ENCODE measurements at places on chromosomes 5 and 9. TPM values are rescaled to one million over a fixed set of nuclear protein-coding genes. Genes with fewer than 3 reads are reported as not detected.

RANBP6 gene
- total RNA-seq = 10.1 TPM

GFI1B gene
- not detected for total RNA-seq

SLC36A3 gene
- total RNA-seq = not detected

IL31RA gene
- total RNA-seq = not detected

CDC14B gene
- 15.7 TPM for total RNA-seq

INSL4 gene
- not detected for total RNA-seq

LRRC26 gene
- total RNA-seq = not detected

IRX2 gene
- 3.7 TPM for total RNA-seq

ANKRD34B gene
- total RNA-seq = not detected

FAXDC2 gene
- total RNA-seq = 35.4 TPM

- H3K27ac ChIP-seq = peak overlapping the region; percentile 91
- no peak overlapping the region for H3K4me3 ChIP-seq
- no peaks in the 10 kb centered on the region for H3K36me3 ChIP-seq
Measured at GRCh38 chr9:129162497-129163197, 15.4 kb downstream of the IER5L start.

DNA sequence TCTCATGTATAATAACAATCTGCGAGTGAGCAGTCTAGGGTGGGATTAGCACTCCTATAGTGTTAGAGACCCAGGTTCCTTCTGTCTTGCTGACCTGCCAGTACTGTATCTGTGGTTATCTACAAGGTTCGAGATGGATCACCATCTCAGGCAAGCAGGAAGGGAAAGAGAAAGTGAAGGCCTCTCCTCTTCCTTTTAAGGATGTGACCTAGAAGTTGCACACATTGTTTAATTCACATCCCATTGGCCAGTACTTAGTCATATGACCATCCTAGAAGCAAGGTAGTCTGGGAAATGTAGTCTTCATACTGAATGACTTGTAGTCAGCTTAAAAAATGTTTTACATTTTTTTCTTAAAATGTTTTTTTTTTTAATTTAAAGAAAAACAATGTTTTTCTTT lies 168.6 kb downstream of the CARTPT start:
- H3K27ac ChIP-seq = no peak overlapping the region
- H3K27me3 ChIP-seq = no peaks in the 10 kb centered on the region
- peaks cover 11% of the 10 kb centered on the region for H3K4me1 ChIP-seq
- no peak for DNase-seq

GRCh38 chr9:135253305-135254004 lies 166.0 kb downstream of the OLFM1 start:
- H3K36me3 ChIP-seq = no peaks in the 10 kb centered on the region
- H3K27me3 ChIP-seq = no peaks in the 10 kb centered on the region
- no peak overlapping the region for H3K27ac ChIP-seq
- H3K4me1 ChIP-seq = no peaks in the 10 kb centered on the region
- DNase-seq = no peak

DNA sequence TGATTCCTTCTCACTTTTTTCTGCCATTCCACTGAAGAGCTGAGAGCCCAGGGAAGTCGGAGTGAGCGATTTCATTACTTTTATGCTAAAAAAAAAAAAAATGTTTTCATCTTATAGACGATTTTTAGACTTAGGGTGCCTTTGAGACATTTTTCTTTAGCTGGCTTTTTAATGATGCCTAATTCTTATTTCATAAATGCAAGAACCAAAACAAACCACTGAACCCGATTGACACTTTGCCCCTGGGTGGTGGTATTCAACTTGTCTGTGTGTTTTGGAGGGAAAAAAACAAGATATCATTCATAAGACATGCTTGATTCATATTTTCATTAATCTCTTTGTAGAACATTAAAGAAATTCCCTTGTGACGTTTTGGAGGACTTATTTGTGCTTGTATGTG lies 2.4 kb downstream of the TLE4 start:
- no peaks in the 10 kb centered on the region for H3K36me3 ChIP-seq
- H3K4me1 ChIP-seq = peaks cover 38% of the 10 kb centered on the region
- H3K27ac ChIP-seq = peak overlapping the region; percentile 97
- DNase-seq = no peak
- no peaks in the 10 kb centered on the region for H3K27me3 ChIP-seq
- peak overlapping the region; percentile 95 for H3K4me3 ChIP-seq

- H3K27ac ChIP-seq = no peak overlapping the region
- H3K4me3 ChIP-seq = no peak overlapping the region
- H3K4me1 ChIP-seq = no peaks in the 10 kb centered on the region
- no peak for DNase-seq
- H3K36me3 ChIP-seq = peaks cover 55% of the 10 kb centered on the region
- no peaks in the 10 kb centered on the region for H3K27me3 ChIP-seq
Measured at GRCh38 chr9:93664549-93665120, 88.3 kb downstream of the PHF2 start.

GRCh38 chr5:72488756-72489155 lies 18.5 kb downstream of the ZNF366 start:
- no peak overlapping the region for H3K4me3 ChIP-seq
- H3K27ac ChIP-seq = no peak overlapping the region
- no peak for DNase-seq
- H3K4me1 ChIP-seq = peaks cover 18% of the 10 kb centered on the region
- H3K27me3 ChIP-seq = no peaks in the 10 kb centered on the region

- H3K27me3 ChIP-seq = no peaks in the 10 kb centered on the region
- H3K36me3 ChIP-seq = no peaks in the 10 kb centered on the region
- H3K4me3 ChIP-seq = no peak overlapping the region
- H3K4me1 ChIP-seq = no peaks in the 10 kb centered on the region
Measured at GRCh38 chr5:39121315-39121714, 47.1 kb upstream of the RICTOR start.

- H3K27me3 ChIP-seq = no peaks in the 10 kb centered on the region
- H3K27ac ChIP-seq = no peak overlapping the region
- H3K4me3 ChIP-seq = no peak overlapping the region
- H3K4me1 ChIP-seq = no peaks in the 10 kb centered on the region
- no peaks in the 10 kb centered on the region for H3K36me3 ChIP-seq
- no peak for DNase-seq
Measured at GRCh38 chr5:91244380-91245073, 138.6 kb downstream of the ARRDC3 start.

- no peaks in the 10 kb centered on the region for H3K36me3 ChIP-seq
- no peak for DNase-seq
- no peaks in the 10 kb centered on the region for H3K27me3 ChIP-seq
- H3K4me1 ChIP-seq = no peaks in the 10 kb centered on the region
Measured at GRCh38 chr5:174047472-174048099, 2.1 kb downstream of the NSG2 start.

DNA sequence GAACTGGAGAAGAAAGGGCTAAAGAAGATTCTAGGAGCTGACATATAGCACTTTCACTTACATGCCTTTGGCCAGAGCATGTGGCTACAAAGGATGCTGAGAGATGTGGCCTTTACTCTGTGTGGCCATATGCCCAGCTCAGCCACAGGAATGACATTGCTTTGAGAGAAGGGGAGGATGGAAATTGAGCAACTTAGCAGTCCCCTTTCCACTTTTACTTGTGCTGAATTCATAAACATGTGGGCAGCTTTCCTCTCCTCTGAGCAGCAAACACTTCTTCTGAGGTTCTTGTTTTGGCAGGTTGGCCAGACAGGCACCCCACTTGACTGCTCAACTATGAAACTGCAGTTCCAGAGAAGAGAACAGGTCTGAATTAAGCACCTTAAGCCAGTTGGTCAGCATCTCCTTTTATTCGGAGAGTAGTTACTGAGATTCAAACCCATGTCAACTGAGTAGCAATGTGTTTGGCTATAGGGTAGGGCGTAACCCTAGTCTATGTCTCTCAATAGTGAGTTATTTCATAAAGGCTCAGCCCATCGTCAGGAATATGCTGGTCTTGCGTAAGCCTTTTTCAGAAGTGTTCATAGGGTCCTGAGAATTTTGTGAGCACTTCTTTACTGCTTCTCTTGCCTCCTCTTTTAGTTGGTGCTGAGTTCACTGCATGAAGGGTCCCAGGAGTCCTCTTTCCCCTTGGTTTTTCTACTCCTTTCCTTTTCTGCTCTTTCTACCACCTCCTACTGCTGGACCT lies 134.5 kb downstream of the PALM2AKAP2 start:
- no peak overlapping the region for H3K27ac ChIP-seq
- no peaks in the 10 kb centered on the region for H3K36me3 ChIP-seq
- H3K4me3 ChIP-seq = no peak overlapping the region
- no peaks in the 10 kb centered on the region for H3K27me3 ChIP-seq
- DNase-seq = no peak
- peaks cover 22% of the 10 kb centered on the region for H3K4me1 ChIP-seq

GRCh38 chr5:168332042-168332441 lies 40.6 kb downstream of the WWC1 start:
- no peak for DNase-seq
- H3K27ac ChIP-seq = no peak overlapping the region
- no peaks in the 10 kb centered on the region for H3K4me1 ChIP-seq
- H3K36me3 ChIP-seq = no peaks in the 10 kb centered on the region
- no peaks in the 10 kb centered on the region for H3K27me3 ChIP-seq

- DNase-seq = no peak
- no peak overlapping the region for H3K4me3 ChIP-seq
- H3K27ac ChIP-seq = no peak overlapping the region
- no peaks in the 10 kb centered on the region for H3K36me3 ChIP-seq
- no peaks in the 10 kb centered on the region for H3K27me3 ChIP-seq
- H3K4me1 ChIP-seq = no peaks in the 10 kb centered on the region
Measured at GRCh38 chr9:12595400-12595799, 97.8 kb upstream of the TYRP1 start.

DNA sequence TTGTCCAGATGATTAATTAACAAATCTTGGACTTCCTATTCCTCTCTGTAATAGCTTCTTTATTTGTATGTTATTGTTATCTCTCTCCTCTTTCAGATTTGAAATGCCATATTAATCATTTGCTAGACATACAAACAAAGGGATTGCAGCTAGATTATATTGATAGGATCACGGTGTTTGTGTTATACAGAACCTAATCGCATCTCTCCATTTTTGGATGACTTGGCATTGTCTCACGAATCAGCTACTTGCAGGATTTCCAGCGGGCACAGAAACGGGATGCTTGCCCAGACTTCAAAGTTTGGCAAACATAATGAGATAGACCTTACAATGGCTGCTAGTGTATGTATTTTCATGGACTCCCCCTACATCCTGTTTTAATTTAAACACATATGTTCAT lies 368.1 kb downstream of the TLE4 start:
- no peaks in the 10 kb centered on the region for H3K27me3 ChIP-seq
- H3K4me3 ChIP-seq = no peak overlapping the region
- no peak for DNase-seq
- H3K36me3 ChIP-seq = no peaks in the 10 kb centered on the region
- no peak overlapping the region for H3K27ac ChIP-seq
- H3K4me1 ChIP-seq = no peaks in the 10 kb centered on the region

- peaks cover 61% of the 10 kb centered on the region for H3K4me1 ChIP-seq
- H3K36me3 ChIP-seq = no peaks in the 10 kb centered on the region
- DNase-seq = no peak
- no peaks in the 10 kb centered on the region for H3K27me3 ChIP-seq
- no peak overlapping the region for H3K27ac ChIP-seq
- H3K4me3 ChIP-seq = no peak overlapping the region
Measured at GRCh38 chr5:139575751-139576150, 14.6 kb downstream of the UBE2D2 start.

DNA sequence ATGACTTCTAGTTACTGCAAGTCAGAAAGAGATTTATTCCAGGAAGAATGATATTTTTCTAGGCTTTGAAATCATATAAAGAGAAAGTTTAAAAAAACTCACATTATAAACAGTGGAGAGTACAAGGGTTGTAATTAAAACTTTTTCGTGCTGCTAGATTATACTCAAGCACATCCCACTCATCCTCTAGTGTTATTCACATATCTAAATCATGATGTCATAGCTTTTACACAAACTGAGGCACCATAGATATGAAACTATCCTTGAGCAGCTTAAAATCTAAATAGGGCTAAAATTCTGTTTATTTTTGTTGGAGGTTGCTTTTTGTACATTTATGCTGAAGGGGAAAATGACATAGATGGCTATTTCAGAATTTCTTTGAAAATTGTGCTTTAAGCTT lies 30.0 kb downstream of the TENT2 start:
- DNase-seq = no peak
- H3K4me1 ChIP-seq = no peaks in the 10 kb centered on the region
- H3K36me3 ChIP-seq = no peaks in the 10 kb centered on the region
- H3K4me3 ChIP-seq = no peak overlapping the region
- no peaks in the 10 kb centered on the region for H3K27me3 ChIP-seq

GRCh38 chr9:119963798-119964372 lies 594.6 kb upstream of the BRINP1 start:
- peaks cover 6% of the 10 kb centered on the region for H3K4me1 ChIP-seq
- no peak for DNase-seq
- no peaks in the 10 kb centered on the region for H3K36me3 ChIP-seq
- H3K27ac ChIP-seq = no peak overlapping the region
- no peak overlapping the region for H3K4me3 ChIP-seq

DNA sequence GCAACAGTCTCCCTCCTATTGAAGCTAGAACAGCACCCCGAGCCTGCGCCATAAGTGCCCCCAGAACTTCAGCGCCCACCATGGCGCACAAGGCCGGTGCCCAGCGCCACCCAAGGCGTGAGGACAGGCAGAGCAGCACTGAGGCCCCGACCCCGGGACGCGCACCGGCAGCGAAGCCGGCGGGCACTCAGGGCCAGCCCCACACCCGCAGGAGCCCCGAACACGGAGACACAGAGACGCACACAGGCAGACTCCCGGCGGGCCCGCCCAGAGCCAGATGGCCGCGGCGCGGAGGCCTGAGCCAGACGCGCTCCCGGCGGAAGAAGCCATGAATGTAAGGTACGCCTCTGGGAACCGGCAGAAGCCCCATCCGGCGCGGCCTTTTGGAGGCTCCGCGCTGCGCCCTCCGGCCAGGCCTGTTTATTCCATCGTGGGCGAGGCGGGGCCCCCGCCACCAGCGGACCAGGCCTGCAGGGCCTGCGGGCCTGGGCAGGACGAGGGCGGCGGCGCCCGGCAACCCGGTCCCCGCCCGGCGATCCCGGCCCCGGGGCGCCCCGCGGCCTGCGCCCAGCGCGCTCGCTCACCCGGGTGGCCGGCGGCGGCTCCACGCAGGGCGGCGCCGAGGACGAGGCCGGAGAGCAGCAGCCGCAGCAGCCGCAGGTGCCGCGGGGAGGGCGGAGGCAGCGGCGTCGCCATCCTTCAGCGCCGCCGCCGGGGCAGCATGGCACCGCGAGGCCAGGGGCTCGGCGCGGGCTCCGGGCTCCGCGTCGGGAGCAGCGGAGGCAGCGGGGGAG lies 486 bp downstream of the NPDC1 start:
- H3K27ac ChIP-seq = peak overlapping the region; percentile 6
- H3K36me3 ChIP-seq = no peaks in the 10 kb centered on the region
- H3K4me1 ChIP-seq = peaks cover 36% of the 10 kb centered on the region
- H3K4me3 ChIP-seq = peak overlapping the region; percentile 63
- H3K27me3 ChIP-seq = no peaks in the 10 kb centered on the region

- H3K36me3 ChIP-seq = no peaks in the 10 kb centered on the region
- no peak for DNase-seq
- H3K27ac ChIP-seq = no peak overlapping the region
- no peak overlapping the region for H3K4me3 ChIP-seq
- peaks cover 13% of the 10 kb centered on the region for H3K27me3 ChIP-seq
Measured at GRCh38 chr5:73452215-73452614, 3.6 kb upstream of the FOXD1 start.

DNA sequence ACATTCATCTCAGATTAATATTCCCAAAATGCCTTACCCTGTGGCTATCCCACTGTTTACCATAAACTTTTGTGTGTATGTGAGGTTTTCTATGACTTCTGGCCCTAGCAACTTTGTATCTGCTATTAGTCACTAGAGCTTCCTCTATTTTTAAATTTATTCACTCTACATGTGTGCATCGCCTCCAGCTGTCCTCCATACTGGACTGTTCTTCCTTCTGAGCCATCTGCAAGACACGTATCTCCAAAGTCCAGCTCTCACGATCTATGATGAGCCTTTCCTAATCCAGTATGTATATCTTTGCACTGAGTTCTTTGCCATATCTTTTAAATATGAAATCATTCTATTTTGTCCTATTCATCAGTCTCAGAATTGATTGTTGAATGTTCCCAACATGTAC lies 1.7 kb upstream of the GNG10 start:
- no peak for DNase-seq
- H3K36me3 ChIP-seq = no peaks in the 10 kb centered on the region
- H3K4me1 ChIP-seq = peaks cover 11% of the 10 kb centered on the region

- H3K4me3 ChIP-seq = no peak overlapping the region
Measured at GRCh38 chr5:134097211-134097749, 17.2 kb upstream of the TCF7 start.

Data from vagina (tissue), 2 donors.